Ureter (tissue), 1 donor: ENCODE measurements at places on chromosomes 16 and 17. TPM values are rescaled to one million over a fixed set of nuclear protein-coding genes. Genes with fewer than 3 reads are reported as not detected.

GRCh38 chr17:42329025-42329976, 41.0 kb downstream of the STAT5A start:
- DNase-seq, result no peak

DNA sequence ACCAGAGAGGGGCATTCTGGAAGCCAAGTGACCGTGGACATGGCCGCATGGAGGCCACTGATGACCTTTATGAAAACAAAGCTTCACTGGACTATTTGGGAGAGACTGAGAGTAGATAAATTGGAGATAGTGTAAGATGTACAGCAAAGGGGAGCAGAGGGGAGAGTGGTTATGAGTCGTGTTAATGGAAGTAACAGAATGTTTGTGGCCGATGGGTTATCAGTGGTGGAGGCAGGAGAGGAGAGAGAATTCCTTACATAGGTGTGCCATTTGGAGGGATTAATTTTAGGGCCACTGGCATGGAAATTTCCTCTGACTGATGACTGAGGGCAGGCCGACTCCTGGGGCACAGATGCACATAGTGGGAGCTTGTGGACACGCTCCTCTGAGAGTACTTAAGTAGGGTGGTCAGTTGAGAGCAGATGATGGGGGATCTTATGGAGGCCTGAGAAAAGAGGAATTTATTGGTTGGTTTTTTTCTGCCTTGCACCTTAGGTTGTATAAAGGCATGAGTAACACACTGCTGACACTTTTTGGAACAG, 19.2 kb downstream of the PRPSAP2 start:
- DNase-seq, result no peak

DNA sequence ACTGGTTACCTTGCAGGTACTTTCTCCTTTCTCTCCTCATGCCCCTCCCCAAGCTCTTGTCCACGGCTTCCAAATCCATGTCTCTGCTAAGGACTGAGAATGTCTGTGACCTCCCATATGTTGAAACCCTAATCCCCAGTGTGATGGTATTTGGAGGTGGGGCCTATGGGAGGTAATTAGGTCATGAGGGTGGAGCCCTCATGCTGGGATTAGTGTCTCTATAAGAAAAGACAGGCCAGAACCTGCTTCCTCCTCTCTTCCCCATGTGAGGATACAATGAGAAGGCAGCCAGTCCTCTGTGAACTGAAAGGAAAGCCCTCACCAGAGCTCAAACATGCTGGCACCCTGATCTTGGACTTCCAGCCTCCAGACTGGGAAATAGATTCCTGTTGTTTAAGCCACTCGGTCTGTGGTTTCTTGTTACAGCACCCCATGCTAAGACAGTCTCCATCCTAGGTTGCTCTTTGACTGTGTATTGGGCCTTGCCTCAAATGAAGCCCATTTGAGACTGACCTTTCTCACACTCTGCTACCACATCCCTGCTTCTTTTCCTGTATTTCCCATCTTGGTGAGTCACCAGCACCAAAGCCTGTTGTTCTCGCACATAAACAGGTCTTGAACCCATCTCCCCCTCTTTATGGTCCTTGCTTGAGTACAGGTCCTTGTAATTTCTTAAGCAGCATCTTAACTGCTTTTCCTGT, 135.0 kb downstream of the CDK5R1 start:
- DNase-seq, result no peak

DNA sequence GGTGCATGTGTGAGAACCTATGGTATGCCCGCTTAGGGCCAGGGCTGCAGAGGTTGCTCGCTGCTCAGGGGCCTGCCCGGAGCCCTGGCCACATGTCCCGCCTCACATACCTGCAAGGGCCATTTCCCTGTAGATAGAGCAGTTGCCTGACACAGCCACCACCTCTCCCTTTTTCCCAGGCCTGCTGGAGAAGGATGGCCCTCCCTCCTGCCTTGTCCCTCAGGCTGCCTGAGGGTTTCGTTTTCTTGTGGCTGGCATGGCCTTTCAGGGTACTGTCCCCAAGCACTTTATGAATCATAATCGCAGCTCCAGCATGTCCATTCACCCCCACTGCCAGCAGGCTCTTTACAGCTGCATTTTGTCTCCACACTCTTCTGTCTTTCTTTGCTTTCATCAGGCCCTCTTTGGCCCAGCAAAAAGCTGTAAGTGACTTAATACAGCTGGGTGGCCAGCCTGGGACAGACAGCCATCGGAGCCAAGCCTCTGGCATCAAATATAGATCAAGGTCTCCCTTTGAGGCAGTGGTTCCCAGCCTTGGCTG, 65.7 kb downstream of the MPRIP start:
- no peak for DNase-seq

DNA sequence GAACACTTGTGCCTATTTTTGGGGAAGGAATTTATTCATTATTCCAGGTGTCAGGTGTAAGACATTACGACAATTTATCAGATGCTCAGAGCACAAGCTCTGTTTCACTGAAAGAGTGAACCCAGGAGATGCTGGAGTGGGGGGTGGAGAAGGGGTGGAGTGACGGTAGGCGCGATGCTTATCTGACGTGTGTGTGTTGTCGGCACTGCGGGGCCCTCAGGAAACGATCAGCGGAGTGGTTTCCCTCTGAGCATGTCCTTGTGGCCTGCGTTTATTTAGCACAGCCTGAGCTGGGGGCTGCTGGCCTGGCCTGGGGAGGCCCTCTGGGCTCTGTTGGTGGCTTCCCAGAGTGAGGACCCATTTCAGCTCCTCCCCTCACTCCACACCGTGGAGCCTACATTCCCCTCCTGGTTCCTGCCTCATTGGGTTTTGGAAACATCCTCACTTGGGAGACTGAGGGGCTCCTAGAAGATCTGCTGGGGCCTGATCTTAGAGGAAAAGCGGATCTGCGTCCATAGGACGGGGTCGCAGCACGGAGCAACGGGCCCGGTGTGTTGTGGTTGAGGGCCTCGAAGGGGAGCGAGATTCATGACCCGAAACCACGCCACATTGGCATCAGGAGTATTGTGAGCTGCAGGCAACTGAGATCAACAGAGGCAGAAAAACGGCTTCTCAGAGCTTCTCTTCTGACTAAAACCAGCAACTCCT, 19.0 kb upstream of the GNG13 start:
- DNase-seq, result no peak

DNA sequence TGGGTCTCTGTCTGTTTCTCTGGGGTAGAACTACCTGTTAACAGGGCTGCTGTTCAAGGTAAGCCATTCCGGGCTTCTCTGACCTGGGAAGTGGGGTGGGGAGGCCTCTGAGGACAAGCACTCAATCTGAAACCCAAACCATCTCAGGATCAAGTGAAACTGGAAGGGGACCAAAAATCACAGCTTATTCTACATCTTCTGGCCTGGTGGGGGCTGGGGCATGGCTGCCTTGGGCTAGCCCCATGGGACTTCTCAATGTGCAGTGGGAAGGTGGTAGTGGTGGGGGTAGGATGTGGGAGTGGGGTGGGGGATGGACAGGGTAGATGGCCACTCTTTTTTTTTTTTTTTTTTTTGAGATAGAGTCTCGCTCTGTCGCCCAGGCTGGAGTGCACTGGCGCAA, 5.5 kb downstream of the FLOT2 start:
- no peak for DNase-seq

DNA sequence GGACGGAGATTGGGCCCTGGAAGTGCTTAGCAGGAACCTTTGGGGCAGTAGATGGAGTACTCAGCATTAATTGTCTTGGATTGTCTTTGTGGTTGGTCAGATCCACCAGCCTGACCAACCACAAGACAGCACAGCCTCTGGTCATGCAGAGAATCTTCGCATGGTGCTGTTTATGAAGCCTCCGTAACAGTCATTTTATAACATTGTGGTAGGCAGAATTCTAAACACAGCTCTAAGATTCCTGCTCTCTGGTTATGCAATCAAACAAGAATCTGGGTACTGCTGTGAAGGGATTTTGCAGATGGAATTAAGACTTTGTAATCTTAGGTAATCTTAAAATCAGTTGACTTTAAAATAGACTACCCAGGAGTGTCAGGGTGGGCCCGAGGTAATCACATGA, 312.2 kb upstream of the GOT2 start:
- DNase-seq, result no peak

DNA sequence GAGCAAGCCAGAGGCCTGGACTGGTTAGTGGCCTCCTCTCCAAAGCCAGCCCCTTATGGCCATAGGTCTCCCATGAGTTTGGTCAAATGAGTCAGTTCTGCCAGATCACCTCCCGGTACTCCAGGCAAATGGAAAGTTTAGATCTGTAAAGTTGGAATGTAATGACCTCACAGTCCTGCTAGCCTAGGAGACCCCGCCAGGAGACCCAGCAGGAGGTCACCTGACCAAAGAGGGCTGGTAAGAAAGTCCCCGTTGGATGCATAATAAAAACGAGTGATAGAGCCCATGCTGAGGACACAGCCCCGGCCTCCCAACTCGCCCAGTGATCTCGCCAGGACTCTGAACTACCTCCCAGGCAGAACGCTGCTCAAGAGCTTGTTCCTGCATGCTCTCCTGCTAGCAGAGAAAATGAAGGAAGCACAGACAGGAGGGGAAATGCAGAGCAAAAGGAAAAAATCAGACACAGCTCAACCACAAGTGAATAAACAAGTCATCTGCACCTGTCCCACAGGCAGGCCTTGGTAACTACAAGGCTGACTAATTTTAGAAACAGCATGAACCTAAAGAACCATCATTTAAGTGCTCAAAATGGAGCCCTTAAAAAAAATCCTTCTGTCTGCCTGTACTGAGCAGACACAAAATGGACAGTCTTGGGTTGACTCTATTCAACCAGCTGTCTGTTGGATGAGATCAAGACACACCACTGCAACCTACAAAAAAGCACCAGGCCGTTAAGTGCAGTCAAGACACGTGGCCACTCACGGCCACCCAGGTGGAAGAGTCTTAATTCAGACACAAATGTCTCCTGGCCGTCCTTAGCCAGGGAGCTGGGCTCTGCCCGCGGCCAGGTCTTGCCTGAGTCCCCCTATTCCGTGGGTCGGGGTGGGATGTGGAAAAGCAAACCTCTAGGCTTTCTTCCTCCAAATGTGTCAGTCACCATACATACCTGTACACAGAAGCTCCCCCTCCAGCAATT, 9.2 kb downstream of the CDIP1 start:
- no peak for DNase-seq

DNA sequence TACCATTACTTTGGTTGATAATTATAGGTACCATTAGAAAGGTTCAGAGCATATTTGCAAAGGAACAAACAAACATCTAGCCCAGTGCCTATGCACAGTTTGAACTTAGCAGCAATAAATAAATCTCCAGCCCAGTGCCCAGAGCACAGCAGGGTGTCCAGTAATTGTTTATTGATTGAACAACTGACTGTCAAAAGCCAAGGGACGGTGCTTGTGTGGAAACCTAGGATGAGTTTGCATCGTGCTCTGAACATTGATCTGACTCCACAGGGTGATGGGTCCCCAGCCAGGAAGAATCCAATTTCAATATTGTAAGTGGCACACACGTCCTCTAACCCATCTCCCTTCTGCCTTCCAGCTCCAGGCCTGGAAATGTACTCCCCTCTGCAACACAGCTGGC, 625.5 kb upstream of the C16orf82 start:
- DNase-seq, result no peak

GRCh38 chr16:15811481-15812400, 45.1 kb downstream of the MYH11 start:
- no peak for DNase-seq

The KRT36 gene
- not detected for total RNA-seq

The FAM83G gene
- total RNA-seq, result 8.3 TPM

The CPD gene
- 61.0 TPM for total RNA-seq

The CES3 gene
- 0.29 TPM for total RNA-seq

The SEC14L5 gene
- total RNA-seq, result not detected

The CA7 gene
- total RNA-seq, result not detected
